SJCRH30 (cell line): ENCODE measurements at places on chromosomes 1 and 21. TPM values are rescaled to one million over a fixed set of nuclear protein-coding genes. Genes with fewer than 3 reads are reported as not detected.
A peak's percentile ranks its signal among the peaks of the same experiment; 100 is the strongest.

Gene OR6N1
- total RNA-seq, result not detected in 2 replicates

Gene AADACL4
- total RNA-seq, result not detected in 2 replicates

Gene ZYG11A
- 0.03 and 0.22 TPM in 2 replicates for total RNA-seq

Gene MNDA
- total RNA-seq, result not detected in 2 replicates

GRCh38 chr1:76430531-76430930 lies 356.0 kb downstream of the ST6GALNAC3 start:
- H3K27me3 ChIP-seq, result no peaks in the 10 kb centered on the region
- H3K4me3 ChIP-seq, result no peak overlapping the region
- no peak overlapping the region for H3K27ac ChIP-seq
- no peaks in the 10 kb centered on the region for H3K36me3 ChIP-seq
- DNase-seq, result no peak

DNA sequence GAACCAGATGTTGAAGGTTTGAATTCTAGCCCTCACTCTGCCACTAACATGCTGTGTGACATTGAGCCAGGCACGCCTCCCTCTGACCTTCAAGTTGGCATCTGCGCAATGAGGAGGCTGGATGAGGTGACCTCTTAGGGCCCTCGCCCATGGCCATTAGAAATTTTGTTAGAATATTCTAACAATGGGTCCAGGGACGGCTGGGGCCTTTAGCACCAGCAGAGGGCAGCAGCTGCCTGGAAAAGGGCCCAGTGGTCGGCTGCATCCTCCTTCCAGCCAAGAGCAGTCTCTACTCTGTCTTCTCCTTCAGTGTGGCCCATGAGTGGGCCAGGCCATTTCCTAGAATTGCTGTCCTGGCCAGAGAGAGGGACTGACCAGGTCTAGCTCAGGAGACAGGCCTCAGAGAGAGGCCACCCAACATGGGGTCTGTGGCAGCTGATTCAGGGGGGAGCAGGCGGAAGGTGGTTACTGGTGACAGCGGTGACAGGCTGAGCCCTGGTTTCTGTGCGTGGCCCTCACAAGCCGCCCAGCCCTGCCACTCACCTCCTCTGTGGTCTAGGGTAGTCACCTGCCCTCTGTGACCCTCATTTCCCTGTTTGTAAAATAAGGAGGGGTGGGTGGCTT lies 101.3 kb upstream of the ACTL8 start:
- H3K36me3 ChIP-seq, result no peaks in the 10 kb centered on the region
- no peak overlapping the region for H3K27ac ChIP-seq
- no peaks in the 10 kb centered on the region for H3K4me1 ChIP-seq
- no peak overlapping the region for H3K4me3 ChIP-seq
- peak; percentile 49 for DNase-seq

GRCh38 chr1:176073524-176074157 lies 133.4 kb downstream of the COP1 start:
- H3K4me1 ChIP-seq, result no peaks in the 10 kb centered on the region
- no peaks in the 10 kb centered on the region for H3K27me3 ChIP-seq
- DNase-seq, result peak; percentile 42

Gene ILDR2
- 0.69 and 0.91 TPM in 2 replicates for total RNA-seq

DNA sequence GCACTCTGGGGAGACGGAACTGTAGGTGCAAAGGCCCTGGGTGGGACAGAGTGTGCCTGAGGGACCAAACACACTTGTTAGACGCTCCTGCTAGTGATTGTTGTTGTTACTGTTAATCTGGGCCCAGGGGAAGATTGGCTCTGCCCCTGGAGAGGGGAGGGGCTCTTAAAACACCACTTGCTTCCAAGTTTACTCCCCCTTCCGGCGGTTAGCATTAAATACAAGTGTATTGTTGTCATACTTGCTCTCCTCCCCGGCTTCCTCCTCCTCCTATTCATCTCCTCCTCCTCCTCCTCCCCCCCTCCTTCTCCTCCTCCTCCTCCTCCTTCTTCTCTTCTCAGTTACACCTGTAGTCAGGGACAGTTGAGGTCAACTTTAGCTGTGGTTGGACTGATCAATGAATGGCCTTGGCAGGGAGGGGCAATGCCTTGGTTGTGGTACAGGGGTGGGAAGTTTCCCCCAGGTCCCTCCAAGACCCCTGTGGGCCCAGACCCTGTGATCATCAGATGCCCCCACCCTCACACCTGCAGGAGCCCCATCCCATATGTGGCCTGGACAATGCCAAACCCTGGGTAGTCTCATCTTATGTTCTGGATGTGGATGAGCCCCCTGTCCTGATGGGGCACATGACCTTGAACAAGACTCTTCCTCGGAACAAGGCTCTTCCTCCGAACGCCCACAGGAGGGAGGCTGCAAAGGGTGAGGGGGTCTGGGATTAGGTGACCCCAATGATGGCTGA lies 217.3 kb downstream of the PTPRU start:
- H3K27me3 ChIP-seq, result peaks cover 5% of the 10 kb centered on the region; the same call in 1 of the 2 replicates
- H3K4me3 ChIP-seq, result no peak overlapping the region
- no peak overlapping the region for H3K27ac ChIP-seq
- H3K4me1 ChIP-seq, result no peaks in the 10 kb centered on the region
- peak; percentile 36 for DNase-seq

DNA sequence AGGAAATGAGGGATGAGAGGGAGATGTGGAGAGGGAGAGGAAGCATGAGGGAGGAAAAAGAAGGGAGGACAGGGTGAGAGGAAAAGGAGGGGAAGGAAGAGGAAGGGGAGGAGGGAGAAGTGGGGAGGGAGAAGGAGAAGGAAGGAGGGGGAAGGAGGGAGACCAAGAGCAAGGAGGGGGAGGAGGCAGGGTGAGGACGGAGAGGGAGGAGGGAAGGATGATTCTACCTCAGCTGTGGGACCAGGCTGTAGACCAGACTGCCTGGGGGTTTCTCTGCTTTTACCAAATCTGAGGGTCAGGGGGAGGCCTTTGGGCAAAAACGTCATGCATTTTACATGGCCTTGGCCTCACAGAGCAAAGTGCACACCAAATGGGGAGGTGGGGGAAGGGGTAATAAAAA lies 94.5 kb downstream of the KCND3 start:
- DNase-seq, result no peak
- no peak overlapping the region for H3K4me3 ChIP-seq
- no peaks in the 10 kb centered on the region for H3K36me3 ChIP-seq
- H3K27me3 ChIP-seq, result no peaks in the 10 kb centered on the region
- H3K27ac ChIP-seq, result no peak overlapping the region

- H3K4me1 ChIP-seq, result no peaks in the 10 kb centered on the region
- no peaks in the 10 kb centered on the region for H3K27me3 ChIP-seq
- H3K4me3 ChIP-seq, result no peak overlapping the region
- no peak for DNase-seq
Measured at GRCh38 chr1:199780948-199781670, 246.4 kb upstream of the NR5A2 start.

Gene USP16
- total RNA-seq, result 55.2 and 61.6 TPM in 2 replicates

Gene ARID4B
- total RNA-seq, result 30.3 and 34.6 TPM in 2 replicates

- H3K4me3 ChIP-seq, result no peak overlapping the region
- H3K27ac ChIP-seq, result no peak overlapping the region
- H3K27me3 ChIP-seq, result peaks cover 25% of the 10 kb centered on the region
- no peaks in the 10 kb centered on the region for H3K36me3 ChIP-seq
- H3K4me1 ChIP-seq, result no peaks in the 10 kb centered on the region
Measured at GRCh38 chr1:201062511-201063091, 39.1 kb upstream of the KIF21B start.

GRCh38 chr1:101175886-101176285 lies 60.9 kb upstream of the S1PR1 start:
- H3K4me3 ChIP-seq, result no peak overlapping the region
- H3K4me1 ChIP-seq, result no peaks in the 10 kb centered on the region
- H3K27ac ChIP-seq, result no peak overlapping the region
- H3K27me3 ChIP-seq, result no peaks in the 10 kb centered on the region
- no peaks in the 10 kb centered on the region for H3K36me3 ChIP-seq

- H3K4me3 ChIP-seq, result no peak overlapping the region
- H3K36me3 ChIP-seq, result no peaks in the 10 kb centered on the region
- peak overlapping the region; percentile 99 for H3K27ac ChIP-seq
- DNase-seq, result no peak
- peaks cover 51% of the 10 kb centered on the region for H3K4me1 ChIP-seq
- H3K27me3 ChIP-seq, result no peaks in the 10 kb centered on the region
Measured at GRCh38 chr21:33059380-33059841, 10.5 kb upstream of the OLIG1 start.

Gene PRAMEF26
- total RNA-seq, result not detected in 2 replicates

DNA sequence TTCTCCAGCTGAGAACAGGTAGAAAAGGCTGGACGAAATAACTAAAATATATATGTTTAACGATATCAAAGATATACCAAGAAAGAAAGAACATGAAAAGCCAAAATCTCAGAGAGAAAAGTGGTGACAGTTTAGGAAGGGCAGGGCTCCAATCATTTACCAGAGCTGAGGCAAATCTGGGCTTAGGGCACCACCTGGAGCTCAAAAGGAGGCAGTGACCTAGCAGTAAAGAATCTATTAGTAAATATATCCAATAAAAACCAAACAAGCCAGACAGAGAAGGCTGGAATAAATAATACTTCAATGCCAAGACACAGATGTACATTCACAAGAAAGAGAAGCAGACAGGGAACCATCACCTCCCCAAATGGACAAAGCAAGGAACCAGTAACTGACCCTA lies 43.5 kb downstream of the CHIA start:
- H3K4me3 ChIP-seq, result no peak overlapping the region
- no peak overlapping the region for H3K27ac ChIP-seq
- no peaks in the 10 kb centered on the region for H3K36me3 ChIP-seq
- H3K4me1 ChIP-seq, result no peaks in the 10 kb centered on the region
- no peaks in the 10 kb centered on the region for H3K27me3 ChIP-seq
- DNase-seq, result peak; percentile 19

Gene AMY2A
- not detected in 2 replicates for total RNA-seq

GRCh38 chr1:4108331-4108730 lies 208.3 kb upstream of the C1orf174 start:
- H3K27me3 ChIP-seq, result peaks cover 30% of the 10 kb centered on the region
- H3K4me3 ChIP-seq, result no peak overlapping the region
- H3K36me3 ChIP-seq, result no peaks in the 10 kb centered on the region
- DNase-seq, result peak; percentile 59
- H3K27ac ChIP-seq, result no peak overlapping the region

Gene KCNE2
- total RNA-seq, result 0.12 TPM in 1 of 2 replicates, not detected in the other

DNA sequence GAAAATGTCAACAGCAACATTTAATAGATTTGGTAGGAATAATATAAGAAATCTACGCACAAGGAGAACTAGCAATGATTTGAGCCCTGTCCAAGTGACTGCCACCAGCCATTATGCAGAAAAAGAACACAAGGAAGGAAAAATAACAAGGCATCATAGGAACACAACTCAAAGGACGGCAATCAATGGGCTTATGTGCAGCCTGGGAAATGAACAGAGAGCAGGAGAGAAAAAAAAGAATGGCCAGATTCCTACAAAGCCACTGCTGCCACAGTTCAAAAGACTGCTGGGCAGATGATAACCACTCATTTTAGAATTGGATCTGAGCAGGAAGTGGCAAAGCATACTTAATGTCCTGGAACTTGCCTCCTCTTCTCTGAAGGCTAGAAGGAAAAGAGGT lies 274.3 kb upstream of the CAMK1G start:
- no peak for DNase-seq
- no peak overlapping the region for H3K4me3 ChIP-seq
- H3K36me3 ChIP-seq, result no peaks in the 10 kb centered on the region
- no peak overlapping the region for H3K27ac ChIP-seq
- H3K4me1 ChIP-seq, result no peaks in the 10 kb centered on the region

- DNase-seq, result no peak
- H3K27ac ChIP-seq, result no peak overlapping the region
- H3K36me3 ChIP-seq, result no peaks in the 10 kb centered on the region
- H3K27me3 ChIP-seq, result 0 out of 2 replicates have a peak, but pooled peaks cover 3% of the 10 kb centered on the region
Measured at GRCh38 chr1:20575541-20576336, 13.2 kb upstream of the CDA start.

DNA sequence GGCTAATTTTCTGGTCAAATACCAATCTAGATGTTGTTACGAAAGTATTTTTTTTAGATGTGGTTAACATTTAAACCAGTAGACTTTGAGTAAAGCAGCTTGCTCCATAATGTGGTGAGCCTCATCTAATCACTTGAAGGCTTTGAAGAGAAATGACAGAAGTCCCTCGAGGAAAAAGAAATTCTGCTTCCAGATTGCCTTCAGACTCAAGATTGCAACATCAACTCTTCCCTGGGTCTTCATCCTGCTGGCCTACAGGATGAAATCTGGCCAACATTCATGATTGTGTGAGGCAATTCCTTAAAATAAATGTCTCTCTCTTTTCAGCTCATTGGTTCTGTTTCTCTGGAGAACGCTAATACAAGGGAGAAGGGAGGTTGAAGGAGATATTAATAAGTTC lies 32.5 kb upstream of the SSX2IP start:
- H3K36me3 ChIP-seq, result no peaks in the 10 kb centered on the region
- H3K27ac ChIP-seq, result no peak overlapping the region
- no peaks in the 10 kb centered on the region for H3K27me3 ChIP-seq

DNA sequence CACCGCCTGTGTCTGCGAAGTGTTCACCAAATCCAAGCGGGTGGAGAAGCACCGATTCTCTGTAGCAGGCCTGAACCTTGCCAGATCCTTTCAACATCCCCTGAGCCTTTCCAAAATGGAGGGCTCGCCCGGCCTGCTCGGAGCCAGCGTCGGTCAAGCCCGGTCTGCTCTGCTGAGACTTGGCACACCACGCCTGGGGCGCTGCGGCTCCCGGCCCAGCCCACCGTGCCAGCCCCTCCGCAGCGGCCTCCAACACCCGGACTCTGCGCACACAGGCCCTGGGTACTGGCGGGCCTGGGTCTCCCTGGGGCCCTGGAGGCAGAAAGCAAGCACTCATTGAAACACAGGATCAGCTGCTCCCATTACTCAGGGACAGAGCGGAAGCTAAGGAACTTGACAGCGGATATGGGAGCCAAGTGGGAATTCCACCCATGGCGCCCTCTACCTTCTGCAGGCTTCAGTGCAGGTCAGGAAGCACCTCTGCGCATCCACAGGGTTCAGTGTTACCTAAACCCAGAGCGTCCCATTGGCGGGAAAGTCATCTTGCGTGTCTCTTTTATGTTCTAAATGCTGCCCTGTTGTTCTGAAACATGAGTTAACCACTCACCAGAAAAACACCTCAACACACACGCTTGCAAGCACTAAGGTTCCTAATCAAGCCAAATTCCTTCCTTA lies 159.9 kb downstream of the ZBTB18 start:
- H3K27me3 ChIP-seq, result no peaks in the 10 kb centered on the region
- H3K4me1 ChIP-seq, result peaks cover 25% of the 10 kb centered on the region
- no peaks in the 10 kb centered on the region for H3K36me3 ChIP-seq
- no peak overlapping the region for H3K27ac ChIP-seq

Gene C1orf115
- total RNA-seq, result 1.6 and 1.8 TPM in 2 replicates

Gene MIA3
- total RNA-seq, result 59.9 and 70.9 TPM in 2 replicates
